HFF-Myc (cell line): ENCODE measurements at places on chromosomes 5 and 9.

- DNase-seq: no peak
These were observed at the start of gene PPIC for GRCh38 chr5:123036391-123037103. Gene PPIC (minus strand): TSS chr5:123036725. CDS start chr5:123036625, 100 bp downstream.

DNA sequence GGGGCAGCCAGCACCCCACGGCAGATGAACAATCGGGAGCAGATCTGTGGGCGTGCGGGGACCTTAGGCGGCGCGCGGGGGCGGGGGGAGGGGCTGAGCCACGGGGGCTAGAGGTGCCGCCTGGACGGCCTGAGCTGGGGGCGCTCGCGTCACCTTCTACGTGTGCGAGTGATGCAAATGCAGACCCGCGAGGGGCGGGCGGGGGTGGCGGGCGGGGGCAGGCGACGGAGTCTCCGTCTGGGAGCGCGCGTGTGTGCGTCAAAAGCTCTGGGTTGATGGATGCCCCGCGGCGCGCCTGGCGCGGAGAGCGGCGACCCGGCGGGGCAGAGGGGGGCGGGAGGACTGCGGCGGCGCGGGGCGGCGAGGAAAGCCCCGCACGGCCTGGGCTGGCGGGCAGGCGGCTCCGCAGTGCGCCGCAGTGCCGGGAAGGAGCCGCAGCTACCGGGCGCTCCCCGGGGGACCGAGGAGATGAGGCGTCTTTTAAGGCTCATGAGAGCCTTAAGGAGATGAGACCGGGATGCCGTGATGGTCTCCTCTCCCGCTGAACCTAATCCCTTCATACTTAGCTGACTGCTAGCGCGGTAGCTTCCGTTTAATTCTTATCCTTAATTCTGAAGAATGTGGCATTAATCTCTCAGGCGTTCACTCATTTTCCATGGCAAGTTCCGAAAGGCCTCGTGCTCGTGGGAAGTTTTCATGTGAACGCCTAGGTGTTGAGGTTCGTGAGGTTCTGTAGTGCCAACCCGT, 1.5 kb downstream of the SV2C start:
- DNase-seq: no peak

GRCh38 chr5:154647114-154647760, 107.9 kb upstream of the LARP1 start:
- no peak for DNase-seq

- no peak for DNase-seq
These were observed 108.3 kb upstream of the KIF2A start for GRCh38 chr5:62197697-62198096.

- no peak for DNase-seq
These were observed 26.5 kb downstream of the MRPS27 start for GRCh38 chr5:72293495-72294055.

DNA sequence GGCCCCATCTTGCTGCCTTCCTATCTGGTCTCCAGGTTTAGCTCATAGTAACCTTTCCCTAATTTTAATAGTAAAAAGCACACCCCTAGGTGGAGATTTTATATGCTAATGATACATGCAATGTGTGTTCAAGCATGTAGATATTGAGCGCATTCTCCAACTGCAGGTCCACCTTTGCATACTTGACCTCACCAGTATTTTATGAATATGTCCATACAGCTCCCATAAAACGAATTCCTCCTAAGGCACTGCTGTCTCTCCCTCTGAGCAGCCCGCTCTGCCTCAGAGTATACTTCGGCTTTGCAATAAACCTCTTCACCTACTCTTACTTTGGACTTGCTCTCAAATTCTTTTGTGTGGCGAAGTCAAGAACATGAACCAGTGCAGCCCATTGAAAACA, 153.3 kb downstream of the RAB3C start:
- no peak for DNase-seq

DNA sequence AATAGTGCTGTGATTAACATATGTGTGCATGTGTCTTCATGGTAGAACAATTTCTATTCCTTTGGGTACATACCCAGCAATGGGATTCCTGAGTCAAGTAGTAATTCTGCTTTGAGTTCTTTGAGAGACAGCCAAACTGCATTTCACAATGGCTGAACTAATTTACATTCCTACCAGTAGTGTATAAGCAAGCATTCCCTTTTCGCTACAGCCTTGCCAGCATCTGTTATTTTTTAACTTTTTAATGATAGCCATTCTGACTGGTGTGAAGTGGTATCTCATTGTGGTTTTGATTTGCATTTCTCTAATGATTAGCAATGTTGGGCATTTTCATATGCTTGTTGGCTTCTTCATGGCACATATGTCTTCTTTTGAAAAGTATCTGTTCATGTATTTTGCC, 308.5 kb downstream of the ARRDC3 start:
- DNase-seq: no peak

- DNase-seq: peak; percentile 32
These were observed 317.2 kb downstream of the DEPDC1B start for GRCh38 chr5:60382716-60383115.

- DNase-seq: peak; percentile 62
These were observed 200.2 kb downstream of the PLK2 start for GRCh38 chr5:58259685-58260152.

DNA sequence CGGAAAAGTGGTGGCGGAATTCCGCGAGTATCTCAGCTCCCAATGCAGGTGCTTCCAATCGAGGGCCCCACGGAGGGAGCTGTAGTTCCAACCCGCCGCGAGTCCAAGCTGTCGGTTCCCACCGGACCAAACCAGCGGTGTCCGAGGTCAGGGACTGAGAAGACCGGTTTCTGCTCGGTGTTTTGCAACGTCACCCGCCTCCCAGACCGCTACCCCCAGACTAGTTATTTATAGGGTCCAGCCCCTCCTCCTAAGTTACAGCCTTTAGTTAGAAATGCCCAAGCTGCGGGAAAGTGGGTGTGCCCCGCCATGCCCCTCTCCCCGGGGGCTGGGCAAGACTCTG, 677 bp upstream of the MYORG start:
- DNase-seq: no peak

- DNase-seq: no peak
These were observed 83.0 kb upstream of the TTC23L start for GRCh38 chr5:34755926-34756325.

- DNase-seq: no peak
These were observed 42.3 kb downstream of the ZNF883 start for GRCh38 chr9:112969730-112970129.

- no peak for DNase-seq
These were observed 413.3 kb downstream of the MLLT3 start for GRCh38 chr9:20208961-20209371.

DNA sequence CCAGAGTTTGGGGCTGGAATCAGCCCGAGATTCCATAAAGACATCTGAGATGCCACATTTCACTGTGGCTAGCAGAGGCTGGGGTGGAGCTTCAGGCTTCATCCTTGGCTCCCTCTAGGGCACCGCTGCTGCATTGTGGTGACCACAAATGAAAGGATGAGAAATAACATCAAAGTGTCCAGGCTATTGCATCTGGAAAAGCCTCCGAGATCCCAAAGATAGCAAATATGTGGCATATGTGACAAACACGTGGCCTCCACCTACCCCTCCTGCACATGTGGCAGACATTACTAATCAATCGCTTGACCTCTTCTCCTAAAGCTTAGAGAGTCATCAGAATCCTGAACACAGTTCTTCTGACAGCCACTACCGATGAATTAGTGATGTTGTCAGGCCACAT, 4.5 kb downstream of the SPARC start:
- peak; percentile 64 for DNase-seq

DNA sequence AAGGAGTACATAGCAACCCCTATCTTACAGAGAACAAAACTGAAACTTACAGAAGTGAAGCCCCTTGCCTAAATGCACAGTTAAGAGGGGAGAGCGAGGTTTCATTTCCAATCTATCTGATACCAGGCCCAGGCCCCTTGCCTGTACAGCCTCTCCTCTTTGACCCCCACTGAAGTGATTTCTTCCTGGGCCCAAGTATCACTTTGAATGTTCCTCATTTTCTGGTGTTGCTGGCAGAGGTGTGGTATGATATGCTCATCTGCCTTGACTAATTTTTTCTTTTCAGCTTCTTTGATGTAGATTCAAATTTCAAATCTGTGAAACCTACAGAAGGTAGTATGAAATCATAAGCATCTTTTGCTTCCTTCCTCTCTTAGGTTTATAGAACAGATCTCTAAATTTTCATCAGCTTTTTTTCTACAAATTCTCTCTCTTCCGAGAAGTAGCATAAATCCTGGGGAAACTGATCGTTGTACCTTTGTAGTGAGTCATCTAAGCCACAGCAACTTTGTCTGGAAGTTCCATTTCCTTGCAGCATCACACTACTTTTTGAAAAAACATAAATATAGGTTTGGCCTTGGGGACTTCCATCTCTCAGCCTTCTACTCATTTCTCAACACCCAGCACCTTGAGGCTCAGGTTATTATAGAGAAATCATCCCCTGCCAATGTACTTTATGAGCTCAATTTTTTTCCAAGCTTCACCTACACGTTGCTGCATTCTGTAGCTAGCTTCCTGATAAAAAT, 402.4 kb upstream of the PTGER4 start:
- no peak for DNase-seq

- no peak for DNase-seq
These were observed 179.0 kb upstream of the CDH9 start for GRCh38 chr5:27217155-27217956.

DNA sequence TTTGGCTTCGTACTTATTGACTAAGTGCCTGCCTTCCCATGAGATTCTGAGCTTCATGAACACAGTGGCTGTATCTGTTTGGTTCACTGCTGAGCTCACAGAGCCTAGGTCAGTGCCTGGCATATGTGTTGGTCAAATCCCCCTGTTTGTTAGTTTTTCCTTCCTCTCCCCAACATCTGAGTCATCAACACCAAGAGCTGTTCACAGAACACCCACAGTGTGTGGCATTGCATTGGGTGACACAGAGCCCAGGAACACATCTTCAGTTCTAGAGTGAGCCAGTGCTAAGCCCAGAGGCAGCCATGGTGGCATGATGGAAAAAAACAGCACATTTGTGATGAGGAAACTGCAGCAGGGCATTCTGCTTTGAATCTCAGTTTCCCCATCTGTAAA, 294.6 kb downstream of the SEC61B start:
- DNase-seq: no peak

DNA sequence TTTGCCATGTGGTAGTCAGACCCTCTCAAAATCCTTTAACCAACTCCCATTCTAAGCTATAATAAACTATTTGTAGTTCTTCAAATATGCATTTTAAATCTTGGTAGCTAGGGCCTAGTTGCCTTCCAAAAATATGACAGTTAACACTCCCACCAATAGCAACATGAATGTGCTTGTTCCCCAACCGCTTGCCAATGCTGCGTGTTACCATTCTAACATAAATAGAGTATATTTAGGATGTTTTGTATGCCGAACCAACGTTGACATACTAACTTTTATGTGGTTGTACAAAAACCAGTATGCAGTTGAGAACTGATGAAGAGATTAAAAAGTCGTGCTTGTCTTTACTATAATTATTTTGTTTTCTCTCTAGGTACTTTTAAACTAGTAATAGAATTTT, 9.0 kb downstream of the UBE2B start:
- no peak for DNase-seq

GRCh38 chr5:2833556-2833955, 82.1 kb upstream of the IRX2 start:
- no peak for DNase-seq

GRCh38 chr9:92808726-92809451, 44.3 kb upstream of the BICD2 start:
- DNase-seq: no peak

DNA sequence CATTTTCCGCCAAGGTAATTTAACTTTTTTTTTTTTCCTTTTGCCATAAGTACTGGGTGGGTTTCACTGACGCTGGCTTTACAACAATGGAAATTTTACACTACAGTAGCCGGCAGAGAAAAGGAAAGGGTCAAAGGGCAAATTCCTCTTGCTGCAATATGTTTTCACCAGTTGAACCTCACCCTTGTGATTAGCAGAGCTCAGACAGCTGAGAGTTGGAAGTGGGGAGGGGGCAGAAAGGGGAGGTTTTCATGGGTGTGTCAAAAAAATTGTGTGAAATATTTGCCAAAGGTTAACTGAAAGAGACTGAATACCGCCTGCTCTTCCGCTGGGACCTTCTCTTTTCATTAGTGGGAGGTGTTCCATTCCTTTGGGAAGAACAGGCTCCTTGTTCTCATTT, 296.9 kb downstream of the ADAMTS6 start:
- no peak for DNase-seq

GRCh38 chr5:120512068-120512467, 48.0 kb downstream of the PRR16 start:
- no peak for DNase-seq

DNA sequence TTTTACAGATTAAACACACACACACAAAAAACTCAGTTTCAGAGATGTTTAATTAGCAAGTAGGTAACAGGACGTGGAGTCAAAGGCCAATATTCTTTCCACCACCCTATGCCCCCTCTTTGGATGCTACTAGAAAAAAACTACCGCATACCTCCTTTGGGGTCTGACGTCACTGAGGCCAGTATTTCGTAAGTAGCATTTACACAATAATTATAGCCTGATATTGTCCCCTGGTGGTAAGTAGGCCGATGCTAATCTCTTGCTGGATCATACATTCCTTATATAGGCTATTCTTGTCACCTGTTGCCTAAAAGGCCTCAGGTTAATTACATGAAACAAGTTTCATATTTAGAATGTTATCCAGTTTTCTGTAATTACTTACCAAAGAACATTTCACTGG, 21.0 kb upstream of the SMARCA2 start:
- no peak for DNase-seq

GRCh38 chr5:87752362-87752761, 339.6 kb upstream of the CCNH start:
- DNase-seq: no peak

- DNase-seq: no peak
These were observed 109.8 kb upstream of the ZNF462 start for GRCh38 chr9:106753155-106753671.

DNA sequence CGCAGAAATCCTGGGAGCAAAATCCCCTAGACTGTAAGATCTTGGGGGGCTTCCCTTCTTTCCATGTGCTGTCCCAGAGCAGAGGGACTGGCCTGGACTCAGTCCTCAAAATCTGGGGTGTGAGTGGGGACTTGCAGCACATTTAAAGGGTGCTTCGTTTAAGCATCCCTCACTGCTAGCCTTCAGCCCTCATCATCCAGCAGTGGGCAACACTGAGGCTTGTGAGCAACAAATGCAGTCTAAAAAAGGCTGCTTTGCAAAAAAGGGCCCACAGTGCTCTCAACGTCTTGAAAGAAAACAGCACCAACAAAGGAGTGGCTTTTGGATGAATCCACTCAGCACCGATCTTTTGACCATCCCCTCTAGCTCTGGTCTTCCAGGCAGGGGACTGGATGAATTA, 128.3 kb upstream of the TBC1D2 start:
- no peak for DNase-seq

GRCh38 chr5:41374631-41375030, 135.8 kb downstream of the PLCXD3 start:
- no peak for DNase-seq

GRCh38 chr5:177385720-177386119, 1.5 kb downstream of the SLC34A1 start:
- DNase-seq: no peak
